ENCODE measurements at places on chromosomes 7 and 10.
A peak's percentile ranks its signal among the peaks of the same experiment; 100 is the strongest.

DNA sequence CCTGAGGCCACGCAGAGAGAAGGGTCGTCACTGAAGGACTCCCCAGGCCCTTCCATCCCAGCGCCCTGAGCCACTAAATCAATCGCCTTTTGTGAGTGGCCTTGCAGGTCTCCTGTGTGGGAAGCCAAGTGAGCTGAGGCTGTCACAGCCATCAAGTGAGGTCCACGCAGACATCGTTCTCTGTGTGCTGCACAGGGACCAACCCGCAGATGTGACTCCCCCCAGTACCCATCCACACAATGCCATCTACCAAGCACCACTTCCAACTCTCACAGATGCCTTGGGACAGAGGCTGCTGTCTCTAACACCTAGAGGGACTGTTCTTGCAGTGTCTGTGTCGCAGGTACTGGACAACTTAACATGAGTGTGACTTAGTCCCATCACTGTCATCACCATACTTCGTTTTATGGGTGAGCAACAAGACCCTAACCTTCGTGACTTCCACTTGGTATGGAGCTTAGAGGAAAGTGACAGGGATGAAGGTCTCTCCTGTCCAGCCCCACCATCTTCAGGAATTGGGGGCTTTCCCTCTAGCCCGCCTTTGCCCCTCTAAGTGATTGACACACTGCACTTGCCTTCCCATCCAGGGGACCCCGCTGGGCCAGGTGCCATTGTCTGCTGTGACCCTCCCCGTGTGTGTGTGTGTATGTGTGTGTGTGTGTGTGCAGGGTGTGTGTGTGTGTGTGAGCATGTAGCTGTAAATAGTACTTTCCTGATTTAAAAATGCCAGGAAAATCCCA is 51.4 kb upstream of the TMEM72 start:
- no peak for DNase-seq
- H3K27me3 ChIP-seq = no peaks in the 10 kb centered on the region
- H3K4me3 ChIP-seq = no peak overlapping the region
- no peaks in the 10 kb centered on the region for H3K4me1 ChIP-seq

DNA sequence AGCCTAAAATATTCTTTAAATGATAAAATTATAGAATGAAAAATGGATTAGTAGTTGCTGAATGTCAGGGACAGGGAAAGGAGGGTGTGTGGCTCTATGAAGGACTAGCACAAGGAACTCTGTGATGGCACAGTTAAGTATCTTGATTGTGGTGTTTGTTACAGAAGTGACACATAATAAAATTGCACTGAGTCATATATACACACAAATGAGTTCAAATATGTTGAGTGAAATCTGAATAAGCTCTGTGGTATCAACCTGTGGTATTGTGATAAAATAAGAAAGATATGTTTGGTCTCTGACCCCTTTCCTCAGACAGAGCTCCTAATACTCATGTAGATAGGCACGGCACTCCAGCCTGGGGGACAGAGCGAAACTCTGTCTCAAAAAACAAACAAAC is 181.5 kb upstream of the TRIM24 start:
- H3K36me3 ChIP-seq = no peaks in the 10 kb centered on the region
- H3K27me3 ChIP-seq = no peaks in the 10 kb centered on the region
- no peak overlapping the region for H3K27ac ChIP-seq
- DNase-seq = no peak
- no peak overlapping the region for H3K4me3 ChIP-seq
- H3K4me1 ChIP-seq = no peaks in the 10 kb centered on the region

GRCh38 chr10:107437921-107438320 is 273.4 kb upstream of the SORCS1 start:
- no peak overlapping the region for H3K27ac ChIP-seq
- no peaks in the 10 kb centered on the region for H3K27me3 ChIP-seq
- DNase-seq = no peak
- H3K4me3 ChIP-seq = no peak overlapping the region
- peaks cover 20% of the 10 kb centered on the region for H3K4me1 ChIP-seq

DNA sequence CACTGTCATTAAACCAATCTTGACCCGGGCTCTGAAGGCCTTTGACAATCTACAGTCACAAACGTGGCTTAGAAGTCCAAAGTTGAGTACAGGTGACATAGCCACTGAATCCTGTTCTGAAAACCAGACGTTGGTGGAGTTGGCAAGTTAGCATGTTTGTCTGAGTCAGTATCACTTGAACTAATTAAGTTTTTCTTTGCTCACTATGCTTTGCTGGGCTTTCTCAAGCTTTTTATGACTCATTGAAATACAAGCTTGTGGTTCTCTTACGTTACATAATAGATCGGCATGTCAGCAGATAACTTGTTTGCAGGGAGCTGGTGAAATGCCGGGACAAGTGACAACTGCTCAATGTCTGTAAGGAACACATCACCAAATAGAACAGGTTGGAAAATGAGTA is 53.8 kb downstream of the ARL5B start:
- peak; percentile 91 for DNase-seq
- H3K4me3 ChIP-seq = no peak overlapping the region
- peak overlapping the region; percentile 77 for H3K27ac ChIP-seq
- H3K4me1 ChIP-seq = peaks cover 14% of the 10 kb centered on the region
- H3K36me3 ChIP-seq = no peaks in the 10 kb centered on the region

- DNase-seq = no peak
- no peaks in the 10 kb centered on the region for H3K4me1 ChIP-seq
- H3K4me3 ChIP-seq = no peak overlapping the region
These were observed 208.3 kb downstream of the LRMDA start for GRCh38 chr10:75639736-75640135.

DNA sequence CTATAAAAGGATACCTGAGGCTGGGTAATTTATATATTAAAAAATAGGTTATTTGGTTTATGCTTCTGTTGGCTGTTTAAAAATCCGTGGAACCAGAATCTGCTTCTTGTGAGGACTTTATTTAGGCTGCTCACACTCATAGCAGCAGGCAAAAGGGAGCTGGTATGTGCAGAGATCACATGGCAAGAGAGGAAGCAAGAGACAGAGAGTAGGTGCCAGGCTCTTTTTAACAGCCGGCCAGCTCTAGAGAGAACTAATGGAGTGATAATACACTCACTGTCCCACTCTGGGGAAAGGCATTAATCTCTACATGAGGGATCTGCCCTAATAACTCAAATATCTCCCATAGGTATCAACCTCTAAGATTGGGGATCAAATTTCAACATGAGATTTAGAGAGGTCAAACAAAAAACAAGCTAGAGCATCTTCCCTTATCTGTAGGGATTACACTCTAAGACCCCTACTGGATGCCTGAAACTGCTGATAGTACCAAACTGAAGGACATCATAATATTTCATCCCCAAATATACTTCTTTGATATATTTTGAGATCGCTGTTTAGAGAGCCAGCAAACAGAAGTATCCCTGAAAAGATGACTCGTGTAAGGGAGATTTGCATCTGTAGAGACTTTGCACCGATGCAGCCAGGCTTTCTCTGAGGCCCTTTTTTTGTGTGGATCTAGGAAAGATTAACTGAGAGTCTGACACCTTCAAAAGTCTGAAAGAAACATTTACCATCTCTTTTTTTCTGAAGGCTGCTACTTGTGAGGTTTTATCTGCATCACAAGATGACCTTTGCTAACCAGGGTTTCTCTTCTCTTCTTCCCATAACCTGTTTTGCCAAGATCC is 717.0 kb upstream of the MBL2 start:
- H3K4me1 ChIP-seq = no peaks in the 10 kb centered on the region
- no peaks in the 10 kb centered on the region for H3K27me3 ChIP-seq
- DNase-seq = no peak
- no peak overlapping the region for H3K27ac ChIP-seq

- no peak overlapping the region for H3K4me3 ChIP-seq
- H3K27ac ChIP-seq = no peak overlapping the region
These were observed 20.9 kb downstream of the ANKIB1 start for GRCh38 chr7:92266415-92267241.

- H3K27ac ChIP-seq = no peak overlapping the region
- H3K4me3 ChIP-seq = no peak overlapping the region
- H3K4me1 ChIP-seq = peaks cover 13% of the 10 kb centered on the region
- no peaks in the 10 kb centered on the region for H3K27me3 ChIP-seq
These were observed 24.5 kb upstream of the ZNF488 start for GRCh38 chr10:47408606-47409005.

DNA sequence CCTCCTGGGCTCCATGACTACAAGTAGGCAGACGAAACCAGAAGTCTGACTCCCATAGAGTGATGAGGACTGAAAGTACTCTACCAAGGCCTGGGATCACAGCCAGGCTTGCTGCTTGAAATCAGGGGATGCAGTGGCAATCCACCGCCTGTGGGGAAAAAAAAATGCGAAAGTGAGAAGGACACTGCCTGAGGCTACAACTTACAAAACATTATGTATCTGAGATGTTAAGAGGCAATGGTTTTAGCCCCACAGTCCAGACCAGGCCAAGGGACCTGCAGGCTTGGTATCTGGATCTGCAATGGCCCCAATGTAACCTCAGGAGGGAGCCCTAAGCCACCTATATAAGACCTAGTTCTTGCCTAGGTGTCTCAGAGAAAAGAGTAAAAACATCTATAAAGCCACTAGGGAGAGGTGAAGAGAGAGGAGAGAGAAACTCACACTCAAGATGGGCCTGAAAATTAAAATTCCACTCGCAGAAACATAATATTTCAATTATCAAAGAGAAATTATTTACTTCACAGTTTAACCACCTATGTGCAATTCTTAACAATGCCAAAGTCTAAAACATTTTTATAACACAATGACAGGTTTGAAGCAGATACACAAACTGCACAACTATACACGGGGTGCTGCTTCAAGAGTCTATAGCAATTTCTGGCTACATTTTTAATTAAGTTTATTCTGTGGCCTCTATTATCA is 13.9 kb downstream of the DNAJC1 start:
- H3K36me3 ChIP-seq = peaks cover 6% of the 10 kb centered on the region
- H3K4me1 ChIP-seq = peaks cover 19% of the 10 kb centered on the region
- peak; percentile 74 for DNase-seq
- no peaks in the 10 kb centered on the region for H3K27me3 ChIP-seq

GRCh38 chr7:141610671-141611070 is 59.5 kb downstream of the AGK start:
- no peaks in the 10 kb centered on the region for H3K4me1 ChIP-seq
- no peaks in the 10 kb centered on the region for H3K27me3 ChIP-seq
- H3K27ac ChIP-seq = no peak overlapping the region
- H3K36me3 ChIP-seq = peaks cover 20% of the 10 kb centered on the region
- no peak for DNase-seq

DNA sequence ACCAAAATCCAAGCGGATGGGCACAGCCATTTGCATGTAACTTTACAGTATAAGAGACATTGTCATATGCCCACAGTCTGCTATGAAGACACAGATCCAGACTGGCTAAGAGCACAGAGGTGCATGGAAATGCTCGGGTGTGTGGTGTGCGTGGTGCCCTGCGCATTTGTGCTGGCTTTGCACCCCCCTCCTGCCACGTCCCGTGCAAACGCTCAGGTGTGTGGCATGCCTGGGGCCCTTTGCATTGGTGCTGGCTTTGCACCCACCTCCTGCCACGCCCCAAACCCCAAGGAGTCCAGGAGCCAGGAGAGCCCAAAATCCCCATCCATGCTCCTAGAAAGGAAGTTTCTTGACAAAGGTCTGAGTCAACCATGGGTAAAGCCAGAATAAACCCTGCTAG is 306.2 kb downstream of the PTPRN2 start:
- H3K27ac ChIP-seq = no peak overlapping the region
- DNase-seq = no peak
- no peak overlapping the region for H3K4me3 ChIP-seq
- H3K27me3 ChIP-seq = no peaks in the 10 kb centered on the region

DNA sequence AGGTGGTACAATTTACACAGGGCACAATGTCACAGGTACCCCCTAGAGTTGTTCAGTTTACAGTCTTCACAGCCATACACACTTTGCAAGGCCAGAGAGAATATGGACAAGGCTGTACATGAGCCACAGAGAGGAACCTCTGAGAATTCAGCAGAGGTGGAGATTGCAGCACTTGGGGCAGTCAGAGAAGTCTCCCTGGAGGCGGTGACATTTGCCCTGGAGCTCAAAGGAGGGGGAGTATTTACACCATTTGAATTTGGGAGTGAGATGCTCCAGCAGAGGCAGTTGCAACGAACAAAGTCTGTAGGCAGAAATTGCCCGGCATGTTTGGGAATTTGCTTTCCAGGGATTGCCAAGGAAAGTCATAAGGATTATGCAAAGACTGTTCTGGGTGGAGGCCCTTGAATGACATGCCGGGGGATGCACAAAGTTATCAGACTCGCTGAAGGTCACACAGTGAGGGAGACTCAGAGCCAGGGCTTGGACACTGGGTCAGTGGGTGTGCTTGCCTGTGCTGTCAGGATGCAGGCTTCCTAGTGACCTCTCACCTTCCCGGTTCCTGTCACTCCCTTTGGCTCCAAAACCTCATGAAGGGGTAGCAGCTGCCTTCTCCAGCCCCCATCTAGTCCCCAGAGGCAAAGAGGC is 160.7 kb upstream of the PCBD1 start:
- H3K36me3 ChIP-seq = no peaks in the 10 kb centered on the region
- no peak overlapping the region for H3K27ac ChIP-seq
- H3K4me3 ChIP-seq = no peak overlapping the region
- peaks cover 36% of the 10 kb centered on the region for H3K27me3 ChIP-seq
- no peak for DNase-seq

- no peaks in the 10 kb centered on the region for H3K4me1 ChIP-seq
- H3K27me3 ChIP-seq = no peaks in the 10 kb centered on the region
- H3K4me3 ChIP-seq = no peak overlapping the region
- no peak overlapping the region for H3K27ac ChIP-seq
- no peak for DNase-seq
These were observed 500.2 kb downstream of the DNAJB6 start for GRCh38 chr7:157837047-157837446.

DNA sequence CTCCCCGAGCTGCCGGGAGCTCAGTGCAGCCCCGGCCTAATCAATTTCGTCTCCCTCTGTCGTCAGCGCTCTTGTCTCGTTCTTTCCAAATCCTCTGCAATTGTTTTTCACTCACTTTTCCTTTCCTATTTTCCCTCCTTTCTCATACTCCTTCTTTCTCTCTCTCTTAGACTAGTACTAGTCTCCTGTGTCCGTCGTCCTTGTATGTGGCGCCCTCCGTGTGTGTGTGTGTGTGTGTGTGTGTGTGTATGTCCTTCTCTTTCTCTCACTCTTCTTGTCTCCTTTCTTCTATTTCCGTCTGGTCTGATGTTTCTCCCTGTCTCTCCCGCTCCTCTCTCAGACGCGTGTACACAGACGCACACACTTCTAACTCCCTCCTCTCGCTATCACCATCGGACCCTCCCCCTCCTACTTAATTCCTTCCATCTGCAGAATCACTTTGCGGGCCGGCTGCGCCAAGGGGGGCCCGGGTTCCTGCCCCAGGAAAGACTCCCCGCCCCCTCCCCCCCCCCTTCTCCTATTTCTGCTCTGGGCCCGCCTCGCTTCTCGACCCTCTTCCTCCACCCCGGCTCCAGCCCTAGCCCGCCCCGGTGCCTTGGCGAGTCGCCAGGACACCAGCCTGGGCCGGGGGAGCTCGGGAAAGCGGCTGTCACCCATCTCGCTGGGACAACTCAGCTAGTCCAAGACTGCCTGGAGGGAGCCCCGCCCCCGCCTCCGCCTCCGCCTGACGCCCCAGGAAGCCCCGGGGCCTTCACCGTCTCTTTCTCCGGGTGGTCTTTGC is 743 bp upstream of the ZCCHC24 start:
- no peak for DNase-seq
- peaks cover 22% of the 10 kb centered on the region for H3K4me1 ChIP-seq
- H3K27me3 ChIP-seq = no peaks in the 10 kb centered on the region
- no peaks in the 10 kb centered on the region for H3K36me3 ChIP-seq
- H3K4me3 ChIP-seq = peak overlapping the region; percentile 72
- peak overlapping the region; percentile 44 for H3K27ac ChIP-seq
